ENCODE measurements at places on chromosomes 6 and 20.

DNA sequence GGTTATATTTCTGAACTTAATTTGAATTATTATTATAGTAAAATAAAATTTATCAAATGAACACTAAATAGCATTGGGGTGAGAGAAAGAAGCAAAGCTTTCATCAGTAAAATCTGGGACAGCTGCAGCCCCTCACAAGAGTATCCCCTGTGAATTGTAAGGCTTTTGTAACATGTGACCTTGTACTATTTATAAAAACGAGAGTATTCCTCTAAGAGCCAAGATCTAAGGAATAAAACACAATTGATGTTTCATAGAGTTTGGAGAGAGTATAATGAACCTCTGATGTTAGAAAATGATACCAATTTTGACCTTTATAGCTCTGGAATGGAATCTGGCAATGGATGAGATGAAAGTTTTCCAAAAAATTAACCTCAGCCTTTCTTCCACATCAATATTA is 617.2 kb upstream of the ID4 start:
- no peak for ATAC-seq

- no peak for ATAC-seq
Observed at GRCh38 chr6:130269969-130270635, 47.4 kb upstream of the SAMD3 start.

- ATAC-seq = no peak
Observed at GRCh38 chr6:111976139-111976538, 77.8 kb upstream of the CCN6 start.

DNA sequence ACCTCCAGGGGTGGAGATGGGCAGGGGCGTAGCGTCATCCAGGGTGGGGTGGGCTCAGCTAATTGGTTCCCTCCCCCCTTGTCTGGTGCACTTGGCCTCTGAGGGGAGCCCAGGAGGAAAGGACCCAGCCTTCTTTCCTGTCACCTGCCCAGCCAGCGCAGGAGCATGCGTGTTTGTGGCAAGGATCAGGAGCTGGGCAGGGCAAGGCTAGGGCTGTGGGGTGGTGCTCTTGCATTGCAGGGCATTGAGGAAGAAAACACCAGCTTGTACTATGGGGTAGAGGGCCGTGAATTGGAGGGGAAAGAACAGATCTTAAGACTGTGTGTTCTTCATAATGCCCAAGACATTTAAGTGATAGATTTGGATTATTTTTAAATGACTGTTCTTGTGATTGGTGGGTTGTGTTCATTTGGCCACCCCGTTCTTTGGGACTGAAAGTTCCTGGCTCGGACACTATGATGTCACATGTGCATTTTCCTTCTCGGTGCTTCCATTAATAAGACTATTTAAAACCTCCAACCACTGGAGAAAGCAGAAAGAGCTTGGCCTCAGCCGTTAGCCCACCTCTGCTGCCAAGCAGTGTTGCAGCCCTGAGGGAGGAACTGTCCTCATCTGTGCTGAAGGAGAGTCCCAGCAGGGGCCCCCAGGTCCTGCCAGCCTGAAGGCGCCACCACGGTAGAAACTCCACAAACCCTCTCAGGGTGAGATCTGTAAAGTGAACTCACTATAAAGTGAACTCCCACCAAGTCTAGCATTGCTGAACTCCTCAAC is 136.2 kb upstream of the INSM1 start:
- ATAC-seq = no peak

DNA sequence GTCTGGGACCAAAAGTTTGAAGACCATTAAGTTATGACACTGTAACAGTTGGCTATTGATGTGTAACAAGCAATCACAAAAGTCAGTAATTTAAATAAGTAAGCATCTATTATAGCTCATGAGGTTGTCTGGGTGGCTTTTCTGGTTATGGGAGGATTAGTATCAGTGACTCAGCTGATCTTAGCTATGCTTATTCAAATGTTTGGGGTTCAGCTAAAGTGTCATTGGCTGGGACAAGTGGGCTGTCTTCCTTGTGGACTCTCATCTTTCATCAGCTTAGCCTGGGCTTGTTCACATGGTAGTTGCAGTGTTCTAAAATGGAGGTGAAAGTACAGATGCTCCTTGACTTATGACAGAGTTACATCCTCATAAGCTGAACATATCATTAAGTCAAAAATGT is 74.6 kb upstream of the LAMP5 start:
- no peak for ATAC-seq

DNA sequence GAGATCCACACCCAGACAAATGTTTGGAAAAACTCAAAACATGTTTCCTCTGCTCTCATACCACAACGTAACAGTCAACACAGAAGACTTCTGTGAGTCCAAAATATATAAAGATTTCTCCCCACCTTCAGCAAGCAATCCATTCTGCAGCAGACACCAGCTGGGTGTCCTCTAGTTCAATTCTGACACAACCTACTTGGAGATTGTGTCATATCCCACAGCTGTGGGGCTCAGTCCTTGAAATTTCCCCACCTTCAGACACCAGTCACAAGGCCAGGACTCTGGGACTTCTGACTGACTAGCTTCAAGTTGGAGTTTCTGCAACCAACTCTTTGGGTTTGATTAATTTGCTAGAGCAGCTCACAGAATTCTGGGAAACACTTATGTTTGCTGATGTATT is 244.8 kb upstream of the CDYL start:
- ATAC-seq = no peak

GRCh38 chr6:45072673-45073072 is 255.5 kb upstream of the RUNX2 start:
- no peak for ATAC-seq

- ATAC-seq = no peak
Observed at GRCh38 chr6:28865401-28866204, 58.2 kb downstream of the TRIM27 start.

GRCh38 chr6:78598966-78599365 is 268.4 kb upstream of the IRAK1BP1 start:
- ATAC-seq = no peak

DNA sequence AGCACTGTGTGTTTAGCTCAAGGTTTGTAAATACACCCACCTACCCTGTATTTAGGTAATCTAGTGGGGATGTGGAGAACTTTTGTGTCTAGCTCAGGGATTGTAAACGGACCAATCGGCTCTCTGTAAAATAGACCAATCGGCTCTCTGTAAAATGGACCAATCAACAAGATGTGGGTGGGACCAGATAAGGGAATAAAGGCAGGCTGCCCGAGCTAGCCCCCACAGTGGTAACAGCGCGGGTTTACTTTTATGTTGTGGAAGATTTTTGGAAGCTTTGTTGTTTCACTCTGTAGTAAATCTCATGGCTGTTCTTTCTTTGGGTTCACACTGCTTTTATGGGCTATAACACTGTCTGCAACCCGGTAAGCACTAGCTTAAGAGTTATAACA is 32.1 kb upstream of the RANBP9 start:
- no peak for ATAC-seq
